Activated CD4-positive, alpha-beta T cell treated with anti-CD3 and anti-CD28 coated beads, Interleukin-2, amount 10 ng/mL, durations not matched to agents 7 days and 5 days (primary cell): ENCODE measurements at places on chromosomes 4 and X. TPM values are rescaled to one million over a fixed set of nuclear protein-coding genes. Genes with fewer than 3 reads are reported as not detected.
A peak's percentile ranks its signal among the peaks of the same experiment; 100 is the strongest.

- H3K4me3 ChIP-seq = no peak overlapping the region
- H3K27ac ChIP-seq = no peak overlapping the region
- no peaks in the 10 kb centered on the region for H3K27me3 ChIP-seq
- peaks cover 34% of the 10 kb centered on the region for H3K36me3 ChIP-seq
- peaks cover 51% of the 10 kb centered on the region for H3K4me1 ChIP-seq
- DNase-seq = no peak
Observed at GRCh38 chr4:99828477-99828876, 11.8 kb downstream of the DAPP1 start.

- H3K27ac ChIP-seq = peak overlapping the region; percentile 74
- H3K4me3 ChIP-seq = no peak overlapping the region
- DNase-seq = no peak
- peaks cover 91% of the 10 kb centered on the region for H3K4me1 ChIP-seq
- H3K27me3 ChIP-seq = no peaks in the 10 kb centered on the region
Observed at GRCh38 chrX:154728431-154729190, 22.3 kb downstream of the GAB3 start.

DNA sequence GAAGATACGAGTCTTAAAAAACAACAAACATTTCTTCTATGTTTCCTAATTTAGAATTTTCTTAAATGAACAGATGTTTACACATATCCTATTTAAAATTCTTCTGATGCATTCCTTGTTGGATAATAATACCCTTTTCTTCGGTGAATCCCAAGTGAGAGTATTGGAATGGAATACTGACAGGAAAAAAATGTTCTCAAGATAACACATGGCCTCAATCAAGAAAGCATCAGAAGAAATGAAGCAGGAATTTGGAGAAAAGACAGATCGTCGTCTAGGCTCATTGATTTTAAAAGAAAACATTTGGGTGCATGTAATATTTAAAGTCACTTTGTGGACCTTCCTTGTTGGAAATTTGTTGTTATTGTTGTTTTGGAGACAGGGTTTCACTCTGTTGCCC lies 196.9 kb upstream of the ANK2 start:
- no peaks in the 10 kb centered on the region for H3K4me1 ChIP-seq
- H3K27me3 ChIP-seq = peaks cover 3% of the 10 kb centered on the region
- no peak for DNase-seq
- H3K36me3 ChIP-seq = no peaks in the 10 kb centered on the region
- no peak overlapping the region for H3K27ac ChIP-seq

GRCh38 chr4:8886612-8887406 lies 15.2 kb upstream of the HMX1 start:
- no peak overlapping the region for H3K27ac ChIP-seq
- H3K27me3 ChIP-seq = peaks cover 25% of the 10 kb centered on the region
- no peak for DNase-seq
- H3K36me3 ChIP-seq = no peaks in the 10 kb centered on the region
- no peak overlapping the region for H3K4me3 ChIP-seq

DNA sequence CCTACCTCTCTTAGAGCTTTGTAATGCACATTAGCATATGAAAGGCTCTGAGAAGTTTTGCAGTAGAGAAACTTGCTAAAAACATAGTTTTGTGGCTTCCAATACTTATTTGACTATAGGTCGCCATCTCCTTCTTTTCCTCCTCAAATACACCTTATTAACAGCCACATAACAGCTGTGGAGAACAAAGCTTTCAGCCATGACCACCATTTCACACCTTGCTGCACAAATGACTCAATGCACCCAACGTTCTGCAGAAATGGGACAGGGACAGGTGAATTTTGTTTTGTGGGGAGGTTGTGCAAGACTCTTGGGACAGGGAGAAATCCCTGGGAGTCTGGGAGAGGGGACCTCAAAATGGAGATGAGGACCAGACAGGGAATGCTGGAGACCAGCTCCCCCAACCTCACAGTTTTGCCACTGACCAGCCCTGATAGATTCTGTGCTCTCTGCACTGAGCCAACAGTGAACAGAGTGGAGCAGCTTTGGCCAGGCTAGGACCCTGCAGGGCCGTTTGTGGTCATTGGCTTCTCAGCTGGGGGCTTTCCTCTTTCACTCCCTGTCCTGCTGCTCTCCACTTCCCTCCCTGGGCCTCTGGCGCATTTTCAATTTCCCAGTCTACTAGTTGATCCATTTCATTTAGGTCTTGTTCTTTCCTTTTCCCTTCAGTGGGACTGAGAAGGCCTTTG lies 16.6 kb downstream of the FRMPD3 start:
- H3K36me3 ChIP-seq = no peaks in the 10 kb centered on the region
- H3K4me1 ChIP-seq = no peaks in the 10 kb centered on the region
- H3K27me3 ChIP-seq = peaks cover 4% of the 10 kb centered on the region
- no peak overlapping the region for H3K4me3 ChIP-seq
- no peak overlapping the region for H3K27ac ChIP-seq

GRCh38 chrX:129998021-129998420 lies 15.6 kb downstream of the BCORL1 start:
- H3K4me1 ChIP-seq = peaks cover 9% of the 10 kb centered on the region
- no peaks in the 10 kb centered on the region for H3K27me3 ChIP-seq
- no peaks in the 10 kb centered on the region for H3K36me3 ChIP-seq
- H3K4me3 ChIP-seq = no peak overlapping the region
- DNase-seq = no peak
- H3K27ac ChIP-seq = no peak overlapping the region

GRCh38 chr4:20899591-20899990 lies 199.3 kb downstream of the PACRGL start:
- no peak overlapping the region for H3K27ac ChIP-seq
- H3K27me3 ChIP-seq = no peaks in the 10 kb centered on the region
- H3K4me3 ChIP-seq = no peak overlapping the region
- no peaks in the 10 kb centered on the region for H3K36me3 ChIP-seq
- no peaks in the 10 kb centered on the region for H3K4me1 ChIP-seq

DNA sequence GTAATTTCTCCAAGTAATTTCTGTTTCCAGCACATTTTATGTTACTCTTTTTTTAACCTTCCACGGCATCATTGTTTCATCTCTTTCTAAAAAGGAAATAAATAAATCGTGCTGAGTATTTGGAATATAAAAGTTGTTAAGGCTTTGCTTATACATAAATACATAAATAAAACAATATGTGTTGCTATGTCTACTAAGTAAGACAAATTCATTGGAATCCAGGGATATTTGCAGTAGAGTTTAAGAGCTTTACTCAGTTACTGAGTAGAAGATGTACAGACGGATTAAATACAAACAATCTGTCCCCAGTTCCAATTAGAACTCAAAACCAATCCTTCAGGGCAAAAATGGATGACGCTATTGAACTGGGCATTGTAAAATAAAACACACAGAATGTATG lies 1.4 kb downstream of the ARHGAP24 start:
- no peaks in the 10 kb centered on the region for H3K36me3 ChIP-seq
- no peak overlapping the region for H3K4me3 ChIP-seq
- H3K27ac ChIP-seq = no peak overlapping the region

DNA sequence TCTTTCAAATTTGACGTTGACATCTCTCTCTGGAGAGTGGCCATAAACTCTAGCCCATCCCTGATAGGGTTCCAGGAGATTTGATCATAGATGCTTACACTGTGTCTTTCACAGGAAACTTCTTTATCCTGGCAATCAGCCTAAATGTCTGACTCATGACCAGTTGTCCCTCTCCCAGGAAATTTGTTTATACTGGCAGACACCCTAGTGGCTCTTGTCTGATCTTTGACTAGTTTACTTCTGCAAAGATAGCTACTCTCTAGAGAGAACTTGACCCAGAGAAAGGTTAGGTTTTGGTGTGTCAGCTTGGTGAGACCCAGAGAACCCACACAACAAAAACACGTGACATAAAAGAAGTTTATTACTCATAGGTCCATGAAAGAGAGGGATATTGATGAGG lies 509.8 kb downstream of the CENPC start:
- H3K36me3 ChIP-seq = no peaks in the 10 kb centered on the region
- no peaks in the 10 kb centered on the region for H3K27me3 ChIP-seq
- no peak for DNase-seq
- H3K27ac ChIP-seq = no peak overlapping the region
- H3K4me3 ChIP-seq = no peak overlapping the region

- no peak overlapping the region for H3K27ac ChIP-seq
- H3K4me3 ChIP-seq = no peak overlapping the region
- H3K27me3 ChIP-seq = no peaks in the 10 kb centered on the region
- H3K4me1 ChIP-seq = peaks cover 4% of the 10 kb centered on the region
Observed at GRCh38 chrX:15043538-15043937, 170.3 kb downstream of the MOSPD2 start.

DNA sequence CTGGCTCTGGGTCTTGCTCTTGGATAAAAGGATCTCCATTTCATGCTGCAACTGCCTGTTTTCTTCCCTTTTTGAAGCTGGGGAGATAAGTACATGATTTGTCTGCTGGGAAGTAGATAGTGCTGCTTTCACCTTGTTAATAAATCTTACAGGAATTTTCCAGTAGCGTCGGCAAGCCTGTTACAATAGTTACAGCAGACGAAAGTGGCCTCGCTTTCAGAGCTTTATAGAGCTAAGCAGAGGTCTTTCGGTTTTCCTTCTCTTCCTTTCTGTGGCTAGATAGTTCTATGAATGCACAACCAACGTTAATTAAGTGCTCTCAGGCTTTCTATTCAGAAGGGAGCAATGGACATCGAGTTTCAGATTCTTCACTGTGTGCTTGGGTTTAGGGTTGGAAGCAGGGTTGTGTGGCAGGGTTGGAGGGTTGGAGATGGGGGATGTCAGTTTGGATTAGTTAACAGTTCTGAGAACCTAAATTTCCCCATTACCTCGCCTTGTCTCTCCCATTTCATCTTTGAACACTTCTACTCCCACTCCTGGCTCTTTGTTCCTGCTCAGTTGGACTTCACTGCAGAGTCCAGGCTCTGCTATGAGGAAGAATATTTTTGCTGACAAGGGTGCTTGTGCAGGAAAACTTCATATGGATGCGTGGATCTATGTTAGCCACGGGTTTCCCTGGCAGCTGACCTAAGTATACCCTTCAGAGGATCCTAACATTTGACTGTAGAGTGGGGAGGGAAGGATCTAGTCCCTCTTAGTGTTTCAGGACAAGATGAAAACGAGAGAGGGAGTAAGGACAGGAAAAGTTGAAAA lies 237.9 kb downstream of the ARHGAP10 start:
- H3K36me3 ChIP-seq = peaks cover 3% of the 10 kb centered on the region
- H3K27me3 ChIP-seq = no peaks in the 10 kb centered on the region
- H3K4me3 ChIP-seq = no peak overlapping the region
- peaks cover 2% of the 10 kb centered on the region for H3K4me1 ChIP-seq

GRCh38 chr4:2789793-2790582 lies 2.9 kb upstream of the SH3BP2 start:
- DNase-seq = no peak
- H3K4me3 ChIP-seq = no peak overlapping the region
- no peaks in the 10 kb centered on the region for H3K36me3 ChIP-seq
- H3K4me1 ChIP-seq = peaks cover 45% of the 10 kb centered on the region
- no peaks in the 10 kb centered on the region for H3K27me3 ChIP-seq
- peak overlapping the region; percentile 67 for H3K27ac ChIP-seq

DNA sequence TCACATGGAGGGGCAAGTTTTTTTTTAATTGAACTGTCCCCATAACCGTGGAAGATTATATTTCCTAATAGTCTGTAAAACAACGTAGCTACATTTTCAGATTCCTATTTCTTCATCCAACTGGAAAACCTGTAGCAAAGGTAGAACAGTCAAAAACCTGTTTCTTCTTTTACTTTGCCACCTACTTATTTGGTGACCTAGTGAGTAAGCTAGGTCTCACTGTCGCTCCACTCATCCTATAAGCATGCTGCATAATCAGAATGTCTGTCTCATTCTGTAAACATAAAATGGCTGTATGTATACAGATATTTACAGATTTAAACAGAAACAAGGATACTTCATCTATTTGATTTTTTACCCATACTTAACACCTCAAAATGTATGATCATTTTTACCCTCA lies 20.4 kb downstream of the MAML3 start:
- H3K36me3 ChIP-seq = no peaks in the 10 kb centered on the region
- H3K4me3 ChIP-seq = no peak overlapping the region
- H3K27ac ChIP-seq = no peak overlapping the region
- no peaks in the 10 kb centered on the region for H3K27me3 ChIP-seq
- H3K4me1 ChIP-seq = peaks cover 19% of the 10 kb centered on the region

DNA sequence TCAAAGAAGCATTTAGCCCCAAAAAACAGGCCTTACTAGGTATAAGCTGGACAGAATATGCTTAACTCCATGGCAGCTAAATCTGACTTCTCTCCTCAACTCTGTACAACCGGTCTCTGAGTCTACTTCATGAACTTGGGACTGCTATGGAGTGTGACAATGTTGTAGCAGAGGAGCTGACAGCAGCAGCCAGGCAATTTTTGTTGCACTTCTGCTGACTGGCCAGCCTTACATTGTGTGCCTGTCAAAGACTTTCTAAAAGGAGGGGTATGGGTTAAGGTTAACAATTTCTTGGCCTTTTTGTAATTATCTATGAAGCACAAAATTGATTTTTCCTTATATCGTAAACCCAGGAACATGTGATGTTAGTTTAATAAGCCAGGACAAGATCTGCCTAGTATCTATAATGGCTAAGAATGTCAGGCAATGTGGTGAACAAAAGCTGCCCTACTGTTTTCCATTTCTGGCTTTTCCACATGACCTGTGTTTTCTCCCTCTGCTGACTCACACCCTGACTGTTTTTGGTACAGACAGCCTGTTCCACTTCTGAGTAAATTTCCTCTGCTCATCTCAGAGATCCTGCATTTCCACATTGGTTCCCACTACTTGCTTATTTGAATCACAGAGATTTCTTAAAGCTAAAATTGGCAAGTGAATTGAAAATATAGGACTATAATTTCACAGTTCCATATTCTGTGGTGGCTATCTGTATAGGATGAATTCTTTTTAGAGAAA lies 9.3 kb downstream of the NOX1 start:
- no peak for DNase-seq
- no peaks in the 10 kb centered on the region for H3K36me3 ChIP-seq
- no peak overlapping the region for H3K4me3 ChIP-seq
- no peaks in the 10 kb centered on the region for H3K27me3 ChIP-seq
- H3K27ac ChIP-seq = no peak overlapping the region

- no peaks in the 10 kb centered on the region for H3K36me3 ChIP-seq
- H3K4me1 ChIP-seq = no peaks in the 10 kb centered on the region
- H3K27me3 ChIP-seq = peaks cover 2% of the 10 kb centered on the region
Observed at GRCh38 chrX:30935985-30936384, 46.9 kb upstream of the TAB3 start.

- no peaks in the 10 kb centered on the region for H3K4me1 ChIP-seq
- H3K36me3 ChIP-seq = no peaks in the 10 kb centered on the region
- H3K4me3 ChIP-seq = no peak overlapping the region
- no peaks in the 10 kb centered on the region for H3K27me3 ChIP-seq
- no peak overlapping the region for H3K27ac ChIP-seq
- no peak for DNase-seq
Observed at GRCh38 chrX:13346646-13347045, 26.8 kb upstream of the ATXN3L start.

- no peaks in the 10 kb centered on the region for H3K36me3 ChIP-seq
- DNase-seq = no peak
- H3K4me1 ChIP-seq = peaks cover 6% of the 10 kb centered on the region
- no peak overlapping the region for H3K27ac ChIP-seq
Observed at GRCh38 chr4:100929758-100930157, 411.9 kb upstream of the EMCN start.

- H3K27ac ChIP-seq = no peak overlapping the region
- no peaks in the 10 kb centered on the region for H3K4me1 ChIP-seq
- H3K4me3 ChIP-seq = no peak overlapping the region
- peaks cover 8% of the 10 kb centered on the region for H3K27me3 ChIP-seq
- no peak for DNase-seq
- no peaks in the 10 kb centered on the region for H3K36me3 ChIP-seq
Observed at GRCh38 chr4:173051716-173052115, 116.9 kb upstream of the GALNT7 start.

ARAP2 gene
- total RNA-seq = 49.7 TPM

MCF2 gene
- 0.67 TPM for total RNA-seq

AMTN gene
- not detected for total RNA-seq

CENPVL1 gene
- not detected for total RNA-seq

CT45A1 gene
- total RNA-seq = not detected

MAGEE2 gene
- not detected for total RNA-seq

ENAM gene
- total RNA-seq = not detected

RNF128 gene
- total RNA-seq = not detected

ZIC3 gene
- total RNA-seq = not detected
